Activated CD4-positive, alpha-beta memory T cell treated with anti-CD3 and anti-CD28 coated beads for 36 hours (primary cell): ENCODE measurements at places on chromosomes 4 and X. TPM values are rescaled to one million over a fixed set of nuclear protein-coding genes. Genes with fewer than 3 reads are reported as not detected.

TKTL1 gene
- total RNA-seq: 0.15 TPM

CCNA2 gene
- 100 TPM for total RNA-seq

ZNF182 gene
- total RNA-seq: 7.1 TPM

TMEM271 gene
- not detected for total RNA-seq

OPRPN gene
- not detected for total RNA-seq
